Activated naive CD4-positive, alpha-beta T cell treated with anti-CD3 and anti-CD28 coated beads for 36 hours (primary cell): ENCODE measurements at places on chromosomes 2 and 18. TPM values are rescaled to one million over a fixed set of nuclear protein-coding genes. Genes with fewer than 3 reads are reported as not detected.

DNA sequence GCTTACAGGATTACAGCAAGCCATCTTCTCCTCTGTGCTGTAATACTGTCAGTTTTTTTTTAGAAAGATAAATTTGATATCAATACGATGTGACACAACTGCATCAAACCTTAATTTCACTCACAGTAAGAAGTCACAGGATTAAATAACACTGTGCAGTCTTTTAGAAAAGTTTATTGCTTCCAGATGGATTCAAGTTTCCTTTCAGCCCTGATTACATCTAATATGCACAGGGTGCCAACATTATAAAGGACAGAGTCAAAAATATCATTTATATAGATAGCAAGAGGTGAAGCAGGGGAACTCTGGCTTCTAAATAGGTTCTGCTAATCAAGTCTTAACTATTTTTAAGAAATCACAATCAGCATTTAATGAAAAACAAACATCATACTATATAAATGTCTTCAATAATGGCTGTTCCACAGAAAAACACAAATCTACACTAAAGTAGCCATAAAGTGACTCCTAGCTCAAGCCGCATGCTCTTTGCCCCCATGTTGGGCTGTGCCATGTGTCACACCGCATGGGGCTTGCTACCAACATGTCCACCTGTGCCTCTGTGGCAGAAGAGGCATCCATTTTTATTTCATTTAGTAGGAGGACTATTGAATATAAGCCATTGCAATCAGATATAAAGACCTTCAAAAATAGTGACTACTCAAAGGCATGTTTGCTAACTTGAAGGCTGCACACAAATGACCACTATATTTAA is 35.0 kb downstream of the CERKL start:
- DNase-seq = no peak

DNA sequence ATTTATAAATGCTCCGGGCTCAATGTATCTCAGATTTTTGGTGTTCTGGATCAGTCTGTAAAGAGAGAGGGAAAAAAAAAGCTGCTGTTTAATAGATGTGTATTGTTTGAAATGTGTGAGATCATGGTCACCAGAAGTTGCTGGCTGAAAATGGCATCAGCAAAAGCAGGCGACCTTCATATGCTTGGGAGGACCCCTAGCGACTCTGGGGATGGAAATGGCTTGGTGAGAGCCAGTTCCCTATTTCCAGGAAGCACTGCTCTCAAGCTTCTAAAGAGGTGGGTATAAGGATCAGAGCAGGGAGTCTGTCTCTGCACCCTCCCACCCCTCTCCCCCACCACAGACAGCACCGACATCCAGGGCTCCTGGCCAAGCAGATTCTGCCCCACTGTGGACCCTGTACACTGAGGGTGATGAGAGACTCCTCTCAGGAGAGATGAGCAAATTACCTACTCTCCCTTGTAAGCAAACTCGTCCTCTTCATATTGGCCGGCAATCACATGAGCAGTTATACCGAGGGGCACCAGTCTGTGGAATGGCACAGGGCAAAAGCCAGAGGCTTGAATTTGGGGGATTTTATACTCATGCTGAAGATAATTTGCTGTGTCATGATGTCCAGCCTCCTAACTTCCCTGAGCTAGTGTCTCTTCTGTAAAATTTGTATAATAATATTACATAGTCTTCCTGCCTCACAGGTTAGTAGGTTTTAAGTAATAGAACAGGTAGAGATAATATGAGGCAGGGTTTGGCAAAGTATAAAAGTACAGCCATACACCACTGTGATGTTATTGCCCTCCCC is 29.6 kb downstream of the LHCGR start:
- no peak for DNase-seq

GRCh38 chr18:3447068-3447894 is 2.7 kb upstream of the TGIF1 start:
- DNase-seq = peak; percentile 68

DNA sequence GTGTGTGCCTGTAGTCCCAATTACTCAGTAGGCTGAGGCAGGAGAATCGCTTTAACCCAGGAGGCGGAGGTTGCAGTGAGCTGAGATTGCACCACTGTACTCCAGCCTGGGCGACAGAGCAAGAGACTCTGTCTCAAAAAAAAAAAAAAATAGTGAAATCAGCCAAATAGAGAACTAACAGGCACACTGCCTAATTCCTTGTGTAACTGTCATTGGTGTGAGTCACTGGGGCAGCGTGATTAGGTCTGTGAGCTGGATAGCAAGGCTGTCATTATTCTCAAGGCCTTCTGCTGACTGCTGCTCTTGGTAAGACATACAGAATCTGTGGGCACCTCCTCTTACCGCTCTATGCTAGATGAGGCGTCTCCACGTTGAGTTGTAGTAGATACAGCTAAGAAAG is 270.3 kb downstream of the NEDD4L start:
- DNase-seq = no peak

DNA sequence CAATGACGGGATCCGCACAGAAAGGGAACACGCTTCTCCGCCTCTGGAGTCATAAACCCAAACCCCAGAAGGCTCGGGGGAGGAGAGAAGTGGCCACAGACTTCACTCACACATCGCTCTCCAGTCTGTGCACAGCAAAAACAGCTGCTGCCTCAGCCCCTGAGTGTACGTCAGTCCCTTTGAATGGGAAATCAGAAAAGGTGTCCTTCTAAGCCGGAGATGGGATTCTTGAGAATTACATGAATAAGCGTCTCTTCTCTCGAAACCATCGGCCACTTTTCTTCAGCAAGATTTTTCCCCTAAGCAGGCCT is 78.3 kb downstream of the PDCL3 start:
- DNase-seq = no peak

DNA sequence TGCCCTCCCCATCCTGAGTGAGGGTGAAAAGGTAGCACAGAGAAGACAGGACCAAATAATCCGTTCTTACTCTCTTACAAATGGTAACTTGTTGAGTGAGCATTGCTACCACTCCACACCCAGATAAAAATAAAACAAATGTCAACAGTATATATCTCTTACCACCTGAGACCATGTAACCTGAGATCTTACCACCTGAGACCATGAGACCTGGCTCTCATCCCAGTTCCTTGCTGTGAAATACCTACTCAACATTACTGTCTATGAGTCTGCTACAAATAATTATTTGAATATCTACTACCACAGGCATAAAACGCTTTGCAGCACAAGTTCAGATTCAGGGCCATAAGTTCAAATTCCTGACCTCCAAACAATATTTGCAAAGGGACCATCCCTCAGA is 234.7 kb downstream of the C1D start:
- no peak for DNase-seq

Gene GNAL
- total RNA-seq = 0.05 TPM

DNA sequence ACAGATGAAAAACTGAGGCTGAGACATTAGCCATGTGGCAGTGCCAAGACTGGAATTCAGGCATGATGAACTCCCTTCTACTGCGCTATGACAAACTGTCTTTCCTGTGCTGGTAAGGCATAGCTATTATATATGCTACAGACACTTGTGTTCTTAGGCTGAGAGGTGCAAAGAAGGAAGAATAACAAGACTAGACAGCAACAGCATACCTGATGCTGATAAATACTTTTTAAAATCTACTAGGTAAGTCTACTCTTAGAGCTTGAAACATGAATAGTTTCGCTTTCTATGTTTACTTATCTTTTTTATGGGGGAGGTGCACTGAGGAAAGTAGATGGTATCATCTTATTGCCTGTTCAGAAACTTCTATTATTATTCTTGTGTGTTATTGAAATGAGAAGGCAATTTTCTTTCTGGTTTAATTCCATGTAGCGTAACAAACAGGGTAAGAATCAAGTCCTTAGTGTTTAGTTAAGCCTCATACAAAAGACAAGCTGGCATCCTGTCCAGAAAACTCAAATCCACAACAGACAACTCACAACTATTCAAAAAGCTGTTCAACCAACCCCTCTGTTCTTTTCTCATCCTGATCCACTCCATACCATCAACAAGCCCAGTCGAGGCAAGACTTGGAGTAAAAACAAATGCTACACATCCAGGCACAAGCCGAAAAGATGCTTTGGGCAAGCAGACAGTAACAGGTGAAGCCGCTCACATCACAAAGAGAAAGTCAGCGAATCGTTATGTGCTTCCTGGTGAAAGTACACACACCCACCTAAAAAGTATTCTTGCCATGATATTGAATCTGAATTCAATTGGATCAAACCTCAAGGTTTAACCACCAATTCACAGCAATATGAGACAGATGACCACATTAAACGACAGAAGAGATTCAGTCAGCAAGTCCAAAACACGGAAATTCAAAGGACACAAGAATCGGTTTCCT is 1.5 kb downstream of the TTC32 start:
- peak; percentile 38 for DNase-seq

- no peak for DNase-seq
Measured at GRCh38 chr2:241612156-241613016, 24.6 kb downstream of the THAP4 start.

DNA sequence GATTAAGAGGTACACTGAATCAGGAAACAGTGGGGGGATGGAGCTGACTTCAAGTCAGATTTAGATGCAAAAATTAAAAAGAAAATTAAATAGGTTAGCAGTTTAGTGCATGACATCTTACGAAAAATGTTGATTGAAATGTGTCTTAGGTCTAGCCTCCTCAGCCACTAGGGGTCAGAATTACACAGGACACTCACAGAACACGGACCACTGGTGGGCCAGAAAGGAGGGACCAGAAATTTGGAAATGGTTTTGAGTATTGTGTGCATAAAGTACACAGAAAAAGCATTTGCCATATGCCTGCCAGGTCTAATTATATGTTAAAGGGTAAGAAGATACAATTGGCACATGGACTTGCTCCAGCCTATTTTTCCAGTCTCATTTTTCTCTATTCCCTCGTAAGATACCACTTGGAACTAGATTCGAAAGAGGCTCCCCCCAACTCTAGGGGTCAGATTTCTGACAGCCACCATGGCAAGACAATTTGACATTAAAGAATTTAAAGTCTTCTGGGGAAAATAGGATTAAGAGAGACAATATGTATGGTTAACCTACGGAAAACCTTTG is 550.2 kb upstream of the SETBP1 start:
- DNase-seq = no peak

Gene PLGLB1
- not detected for total RNA-seq

Gene CYP27C1
- not detected for total RNA-seq

DNA sequence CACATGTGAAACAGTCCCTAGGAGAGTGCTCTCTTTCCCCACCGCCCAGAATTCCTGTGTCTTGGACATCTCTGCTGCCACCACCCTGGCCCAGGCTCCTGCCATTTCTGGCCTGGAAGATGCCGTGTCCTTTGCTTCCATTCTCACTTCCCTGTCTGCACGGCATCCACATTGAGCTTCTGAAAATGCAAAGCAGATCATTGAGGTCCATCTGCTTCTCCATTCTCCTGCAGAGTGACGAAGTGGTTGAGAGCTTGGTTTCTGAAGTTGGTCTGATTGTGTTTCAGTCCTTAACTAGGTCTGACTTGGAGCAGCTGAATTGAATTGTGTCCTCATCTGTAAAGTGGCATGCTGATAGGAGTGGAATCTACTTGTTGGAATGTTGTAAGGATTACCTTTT is 98.7 kb upstream of the MGAT5 start:
- DNase-seq = no peak

GRCh38 chr2:221075203-221075602 is 496.9 kb downstream of the EPHA4 start:
- DNase-seq = no peak

Gene DNAJC10
- total RNA-seq = 40.8 TPM

Gene SLC23A3
- 0.84 TPM for total RNA-seq

DNA sequence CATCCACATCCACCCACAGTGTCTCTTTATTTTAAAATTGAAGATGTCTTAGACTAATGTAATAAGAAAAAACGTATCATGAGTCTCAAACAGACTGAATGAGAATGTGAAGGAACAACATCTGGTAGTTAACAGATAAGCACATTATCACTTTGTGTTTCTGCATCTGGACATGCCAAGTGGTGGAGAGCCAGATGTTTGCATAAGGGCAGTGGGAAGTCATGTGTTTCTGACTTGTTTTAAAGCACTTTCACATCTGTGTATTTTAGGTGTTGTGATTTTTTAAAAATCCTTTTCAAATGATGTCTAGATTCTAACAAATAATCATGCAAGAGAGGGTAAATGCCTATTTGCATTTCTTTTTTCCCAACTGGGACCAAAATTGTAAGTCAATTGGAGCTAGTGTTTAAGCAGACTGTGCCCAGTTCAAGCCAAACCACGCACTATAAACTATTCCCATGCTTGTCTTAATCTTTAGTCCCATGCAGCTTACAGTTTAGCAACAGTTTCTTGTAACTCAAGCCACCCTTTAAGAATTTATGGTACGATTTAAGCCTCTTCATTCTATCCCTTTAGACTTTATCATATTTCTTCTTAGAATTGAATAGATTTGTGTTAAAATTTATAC is 272.7 kb upstream of the DOK6 start:
- no peak for DNase-seq

DNA sequence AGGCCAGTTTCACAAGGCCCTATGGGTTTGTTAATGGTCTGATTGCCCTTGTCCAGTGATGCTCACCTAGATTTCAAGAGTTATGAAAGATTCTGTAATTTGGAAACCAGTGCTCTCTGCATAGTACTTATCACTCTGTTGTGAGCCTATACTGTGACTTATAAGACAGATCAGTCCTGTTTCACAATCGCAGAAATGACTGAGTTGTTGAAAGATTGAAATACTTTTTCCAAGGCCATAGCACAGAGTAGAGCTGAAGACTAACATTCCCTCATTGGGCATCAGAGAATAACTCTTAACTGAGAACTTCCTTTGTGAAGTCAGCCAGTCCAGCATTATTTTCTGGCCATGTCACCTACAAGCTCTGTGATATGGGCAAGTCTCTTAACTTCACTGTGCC is 44.0 kb downstream of the CCDC85A start:
- no peak for DNase-seq

- no peak for DNase-seq
Measured at GRCh38 chr2:238585836-238586821, 159.4 kb downstream of the ASB1 start.

GRCh38 chr2:71613403-71613952 is 160.1 kb downstream of the DYSF start:
- DNase-seq = no peak

DNA sequence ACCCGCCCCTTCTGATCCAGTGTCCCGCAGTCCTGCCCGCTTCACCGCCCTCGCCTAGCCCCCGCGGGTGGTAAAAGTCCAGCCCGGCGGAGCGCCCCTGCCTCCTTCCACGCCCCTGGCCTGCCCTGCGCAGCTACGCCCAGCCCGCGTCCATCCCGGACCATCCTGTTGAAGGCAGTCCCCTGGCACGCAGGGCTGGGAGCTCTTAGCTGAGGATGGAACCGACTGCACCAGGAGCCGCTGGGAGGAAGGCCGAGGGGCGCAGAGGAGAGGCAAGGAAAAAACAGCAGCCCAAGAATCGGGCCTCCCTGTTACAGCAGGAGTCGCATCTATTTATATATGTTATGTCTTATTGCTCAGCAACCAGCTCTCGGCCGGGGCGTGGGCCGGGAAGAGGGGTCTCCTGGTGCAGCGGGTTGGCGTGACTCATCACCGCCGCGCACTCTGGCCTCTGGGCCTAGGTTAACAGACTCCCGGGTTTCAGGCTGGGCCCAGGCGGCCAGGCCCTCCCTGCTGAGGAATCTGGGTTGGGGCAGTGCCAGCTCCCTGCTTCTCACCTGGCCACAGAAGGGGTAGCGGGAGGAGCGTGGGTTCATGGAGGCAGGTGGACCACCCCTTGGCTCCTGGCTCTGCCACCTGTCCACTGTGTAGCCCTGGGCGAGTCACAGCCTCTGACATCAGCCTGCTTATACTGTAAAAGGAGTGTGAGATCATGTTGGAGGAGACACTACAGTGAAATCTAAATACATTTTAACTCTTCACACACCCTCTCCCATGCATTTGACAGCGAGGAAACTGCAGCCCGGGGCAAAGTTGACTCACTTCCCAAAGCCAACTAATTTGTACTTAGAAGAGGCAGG is 13.4 kb upstream of the MAP3K2 start:
- DNase-seq = no peak
